ENCODE measurements at places on chromosomes 6 and 20. TPM values are rescaled to one million over a fixed set of nuclear protein-coding genes. Genes with fewer than 3 reads are reported as not detected.

TGM2 gene
- 447 TPM for total RNA-seq

TP53TG5 gene
- not detected for total RNA-seq

DNA sequence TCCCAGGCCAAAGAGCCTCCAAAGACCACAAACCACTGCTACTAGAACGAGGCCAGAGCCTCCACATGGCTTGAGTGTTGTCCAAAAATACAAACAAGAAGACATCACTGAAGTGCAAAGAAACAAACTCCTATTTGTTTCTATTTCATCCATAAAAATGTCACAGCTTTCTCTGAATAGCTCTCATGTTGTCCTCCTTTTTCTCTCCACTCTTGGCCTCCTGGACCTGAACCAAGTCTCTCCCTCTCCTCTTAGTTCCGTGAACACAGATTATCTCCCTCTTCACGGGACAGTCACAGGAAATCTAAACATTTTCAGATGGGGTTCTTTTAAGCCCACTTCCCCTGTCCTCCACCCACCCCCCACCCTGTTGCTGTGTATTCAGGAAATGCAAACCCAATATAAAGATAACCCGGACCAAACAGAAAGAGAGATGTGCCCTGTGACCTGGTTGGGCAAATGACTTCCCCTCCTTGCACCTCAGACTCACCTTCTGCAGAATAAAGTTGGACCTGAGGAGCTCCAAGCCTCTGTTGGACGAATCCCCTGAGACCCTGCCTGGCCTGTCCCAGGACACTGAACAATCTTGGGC lies 75.8 kb upstream of the MRPS10 start:
- H3K36me3 ChIP-seq: peaks cover 29% of the 10 kb centered on the region
- H3K27ac ChIP-seq: peak overlapping the region; percentile 99
- DNase-seq: no peak
- no peak overlapping the region for H3K4me3 ChIP-seq

GRCh38 chr6:169344750-169345065 lies 91.1 kb upstream of the THBS2 start:
- H3K36me3 ChIP-seq: no peaks in the 10 kb centered on the region
- peaks cover 6% of the 10 kb centered on the region for H3K27me3 ChIP-seq
- DNase-seq: no peak
- no peaks in the 10 kb centered on the region for H3K4me1 ChIP-seq
- H3K4me3 ChIP-seq: no peak overlapping the region
- no peak overlapping the region for H3K27ac ChIP-seq

DNA sequence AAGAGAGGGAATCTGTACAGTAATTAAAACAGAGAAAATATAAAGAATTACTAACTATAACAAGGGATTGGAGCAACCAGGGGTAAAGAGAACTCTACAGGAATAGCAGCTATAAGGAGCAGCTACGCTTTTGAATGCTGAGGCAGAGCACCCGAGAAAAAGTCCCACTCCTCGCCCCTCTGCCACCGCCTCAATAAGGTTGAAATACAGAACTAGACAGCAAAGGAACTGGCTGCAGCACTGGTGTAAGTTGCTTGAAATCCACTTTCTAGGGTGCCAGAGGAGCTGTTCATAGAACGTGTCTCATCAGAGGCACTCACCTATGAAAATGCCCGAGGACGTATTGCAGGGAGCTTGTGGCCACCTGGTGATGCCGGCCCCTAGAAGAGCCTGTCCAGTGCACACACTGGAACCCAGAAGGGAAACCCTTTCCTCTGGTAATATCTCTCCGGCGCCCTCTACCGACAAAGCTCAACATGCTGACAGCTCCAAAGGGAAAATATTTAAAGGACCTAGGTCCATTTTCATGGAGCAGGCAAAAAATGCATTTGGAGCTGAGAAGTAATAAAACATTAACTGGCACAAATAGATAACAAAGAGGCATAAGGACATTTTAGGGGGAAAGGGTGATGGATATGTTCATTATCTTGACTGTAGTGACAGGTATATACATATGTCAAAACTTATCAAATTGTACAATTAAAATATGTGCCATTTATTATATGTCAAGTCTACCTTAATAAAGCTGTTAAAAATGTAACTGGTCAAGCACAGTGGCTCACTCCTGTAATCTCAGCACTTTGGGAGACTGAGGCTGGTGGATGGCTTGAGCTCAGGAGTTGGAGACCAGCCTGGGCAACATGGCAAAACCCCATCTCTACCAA lies 137.4 kb upstream of the HDAC2 start:
- no peaks in the 10 kb centered on the region for H3K4me1 ChIP-seq
- H3K27ac ChIP-seq: no peak overlapping the region
- peaks cover under 1% of the 10 kb centered on the region for H3K27me3 ChIP-seq
- H3K36me3 ChIP-seq: no peaks in the 10 kb centered on the region

DNA sequence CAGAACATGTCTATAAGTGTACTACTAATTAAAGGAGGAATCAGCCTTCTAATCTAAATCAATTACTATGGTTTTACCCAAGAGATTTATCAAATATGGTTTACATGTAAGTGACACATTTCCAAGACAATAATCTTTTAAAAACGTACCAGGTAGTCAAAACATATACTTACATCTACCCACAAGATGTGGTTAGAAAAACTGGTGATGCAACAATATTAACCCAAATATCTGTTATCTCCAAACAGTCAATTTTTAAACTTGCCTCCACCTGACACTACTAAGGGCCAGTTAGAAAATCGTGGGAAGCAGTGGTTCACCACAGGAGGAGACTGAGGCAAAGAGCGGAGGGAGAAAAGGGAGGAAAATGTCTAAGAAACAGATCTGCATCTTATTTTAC lies 28.0 kb downstream of the NOL7 start:
- no peaks in the 10 kb centered on the region for H3K4me1 ChIP-seq
- no peak overlapping the region for H3K4me3 ChIP-seq
- no peak for DNase-seq
- H3K27me3 ChIP-seq: no peaks in the 10 kb centered on the region
- H3K27ac ChIP-seq: no peak overlapping the region

- no peak for DNase-seq
- peaks cover 10% of the 10 kb centered on the region for H3K4me1 ChIP-seq
Measured at GRCh38 chr6:21084656-21085055, 508.9 kb upstream of the SOX4 start.

Measured in HFFc6 (cell line).